ENCODE measurements at places on chromosomes 3 and 15.

DNA sequence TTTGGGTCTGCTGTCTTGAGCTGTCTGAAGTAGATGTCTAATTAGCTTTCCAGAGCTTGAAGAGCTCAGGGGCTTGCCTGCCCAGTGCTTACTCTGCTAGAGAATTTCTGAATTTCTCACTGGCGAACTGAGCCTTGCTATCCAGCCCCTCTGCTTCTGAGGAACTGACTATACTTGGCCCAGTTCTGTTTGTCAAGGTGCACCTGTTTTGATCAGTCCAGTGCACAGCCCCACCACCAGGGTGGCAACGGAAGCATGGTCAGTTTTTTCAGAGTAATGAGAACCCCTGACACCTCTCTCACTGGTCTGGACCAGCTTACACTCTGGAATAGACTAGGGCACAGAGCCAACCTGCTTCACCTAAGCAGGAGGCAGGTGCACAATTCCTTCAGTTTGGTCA, 25.2 kb downstream of the ITGB5 start:
- DNase-seq: no peak

GRCh38 chr3:47121409-47121808, 42.5 kb downstream of the SETD2 start:
- no peak for DNase-seq

GRCh38 chr3:165874663-165875489, 37.7 kb upstream of the BCHE start:
- DNase-seq: no peak

DNA sequence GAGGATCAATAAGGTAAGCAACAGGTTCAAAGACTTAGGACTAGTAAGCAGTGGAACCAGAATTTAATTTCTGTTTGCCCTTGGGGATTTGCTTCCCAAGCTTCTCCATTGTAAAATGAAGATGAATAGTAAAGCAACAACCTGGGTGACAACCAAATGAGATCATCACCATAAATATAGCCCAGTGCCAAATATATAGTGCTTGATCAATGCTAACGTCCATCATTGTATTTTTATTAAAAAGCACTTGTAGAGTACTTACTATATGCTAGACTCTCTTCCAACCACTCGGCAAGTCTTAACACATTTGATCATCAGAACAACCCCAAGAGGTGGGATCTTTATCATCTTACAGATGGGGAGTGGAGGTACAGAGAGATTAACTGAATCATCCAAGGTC, 51.5 kb upstream of the NMNAT3 start:
- no peak for DNase-seq

- DNase-seq: no peak
Observed at GRCh38 chr3:151576511-151577137, 115.8 kb upstream of the IGSF10 start.

DNA sequence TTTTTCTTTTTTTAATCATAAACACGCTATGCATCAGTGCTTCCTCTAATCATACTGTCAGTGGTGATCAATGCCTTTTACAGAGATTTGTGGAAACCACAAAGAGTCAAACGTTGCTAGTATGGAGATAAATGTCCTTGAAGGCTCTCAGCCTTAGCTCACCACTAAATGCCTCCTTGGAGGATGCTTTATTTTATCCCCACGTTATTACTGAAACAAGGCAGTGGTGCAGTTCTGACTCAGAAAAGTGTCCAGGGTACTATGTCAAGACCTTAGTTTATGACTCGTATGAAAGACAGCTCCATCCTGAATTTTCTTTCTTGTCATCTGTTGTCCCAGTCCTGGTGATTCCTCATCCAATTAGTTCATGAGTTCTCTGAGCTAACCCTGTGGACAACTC, 1146.7 kb downstream of the IGSF11 start:
- no peak for DNase-seq

DNA sequence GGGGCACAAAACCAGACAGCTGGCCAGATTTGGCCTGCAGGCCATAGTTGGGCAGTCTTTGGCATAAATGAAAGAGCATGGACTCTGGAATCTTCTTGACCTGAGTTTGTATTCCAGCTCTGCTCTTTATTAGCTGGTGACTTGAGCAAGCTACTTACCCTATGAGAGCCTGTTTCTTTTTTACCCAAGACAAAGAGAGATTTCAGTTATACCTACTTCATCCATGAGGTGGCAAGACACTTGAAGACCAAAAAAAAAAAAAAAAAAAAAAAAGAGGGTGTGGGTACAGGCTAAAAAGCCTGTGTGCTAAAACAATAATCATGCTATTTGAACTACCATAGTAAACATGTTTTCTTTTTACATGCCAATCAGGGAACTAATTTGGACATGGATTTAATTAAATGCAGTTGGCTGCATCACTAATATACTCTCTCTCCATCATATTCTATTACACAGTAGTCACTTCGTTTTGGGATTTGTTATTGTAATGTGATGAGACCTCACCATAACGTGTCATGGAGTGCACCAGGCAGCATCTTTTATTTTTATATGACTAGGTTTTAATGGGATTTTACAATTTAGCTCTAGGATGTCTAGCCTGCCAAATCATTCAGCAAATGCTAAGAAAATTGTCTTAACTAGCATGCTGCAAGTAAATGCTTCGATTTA, 109.2 kb upstream of the FHIT start:
- no peak for DNase-seq

DNA sequence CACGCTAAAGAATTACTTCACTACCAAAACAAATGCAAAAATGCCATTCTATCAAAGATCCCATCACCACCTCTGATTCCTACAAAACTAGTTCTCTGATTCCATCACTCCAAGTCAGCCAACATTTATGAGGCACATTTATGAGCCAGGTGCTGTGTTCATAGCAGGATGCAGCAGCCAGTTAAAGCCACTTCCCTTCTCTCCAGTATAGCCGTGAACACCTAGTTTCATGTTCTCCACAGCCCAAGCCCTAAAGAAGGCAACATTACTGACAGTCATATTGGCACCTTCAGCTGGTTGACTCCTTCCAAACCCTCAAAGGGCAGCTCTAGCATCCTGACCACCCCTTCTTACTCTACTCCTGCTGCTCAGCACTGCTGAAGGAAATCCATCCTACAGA, 36.4 kb downstream of the RYK start:
- no peak for DNase-seq

- DNase-seq: peak; percentile 9
Observed at GRCh38 chr3:112437146-112438022, 61.9 kb downstream of the BTLA start.

DNA sequence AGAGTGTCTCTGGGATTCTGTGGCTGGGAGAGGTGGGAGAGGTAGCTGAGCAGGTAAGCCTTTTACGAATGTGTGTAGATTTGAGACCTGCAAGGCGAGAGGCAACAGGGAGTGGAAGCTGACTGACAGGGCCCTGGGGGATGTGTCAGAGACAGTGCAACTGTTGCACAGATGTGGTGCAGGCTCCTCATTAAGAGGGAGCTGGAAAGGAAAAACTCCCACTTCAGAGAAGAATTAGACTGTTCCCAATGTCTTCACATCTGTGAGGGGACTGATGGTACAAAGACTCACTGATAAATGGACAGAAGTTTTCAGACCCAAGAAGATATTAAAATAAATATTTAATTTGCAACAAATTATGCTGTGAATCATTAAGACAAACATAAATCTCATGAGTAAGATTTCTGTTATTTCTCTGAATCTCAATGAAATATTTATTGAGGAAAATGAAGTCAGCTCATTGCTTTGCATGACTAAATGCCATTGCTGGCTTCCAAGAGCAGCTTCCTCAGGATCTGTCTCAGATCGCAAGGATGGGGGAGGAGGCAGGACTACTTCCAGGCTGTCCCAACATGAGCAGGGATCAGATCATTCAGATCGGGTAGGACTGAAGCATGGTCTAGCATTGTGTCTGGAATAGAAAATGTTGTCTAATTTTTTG, 127.3 kb upstream of the ROPN1 start:
- no peak for DNase-seq

GRCh38 chr3:88031642-88032077, 27.1 kb downstream of the CGGBP1 start:
- DNase-seq: peak; percentile 47

- DNase-seq: no peak
Observed at GRCh38 chr15:31316135-31316795, 10.4 kb upstream of the KLF13 start.

- no peak for DNase-seq
Observed at GRCh38 chr15:68571582-68571981, 7.2 kb upstream of the CORO2B start.

DNA sequence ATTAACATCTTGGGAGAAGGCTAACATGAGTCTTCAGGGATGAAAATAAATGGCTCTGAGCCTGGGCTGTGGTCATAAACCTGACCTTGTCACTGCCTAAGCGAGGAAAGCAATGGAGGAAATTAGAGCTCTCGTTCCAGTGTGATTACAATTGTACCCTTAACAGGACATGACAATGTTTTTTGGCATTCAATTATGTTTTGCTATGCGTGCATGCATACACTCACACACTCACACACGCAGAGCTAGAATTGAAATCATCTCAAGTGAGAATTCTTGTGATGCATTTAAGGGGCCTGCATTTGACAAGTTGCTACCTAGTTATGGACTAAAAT, 24.1 kb downstream of the ZNF80 start:
- DNase-seq: no peak

DNA sequence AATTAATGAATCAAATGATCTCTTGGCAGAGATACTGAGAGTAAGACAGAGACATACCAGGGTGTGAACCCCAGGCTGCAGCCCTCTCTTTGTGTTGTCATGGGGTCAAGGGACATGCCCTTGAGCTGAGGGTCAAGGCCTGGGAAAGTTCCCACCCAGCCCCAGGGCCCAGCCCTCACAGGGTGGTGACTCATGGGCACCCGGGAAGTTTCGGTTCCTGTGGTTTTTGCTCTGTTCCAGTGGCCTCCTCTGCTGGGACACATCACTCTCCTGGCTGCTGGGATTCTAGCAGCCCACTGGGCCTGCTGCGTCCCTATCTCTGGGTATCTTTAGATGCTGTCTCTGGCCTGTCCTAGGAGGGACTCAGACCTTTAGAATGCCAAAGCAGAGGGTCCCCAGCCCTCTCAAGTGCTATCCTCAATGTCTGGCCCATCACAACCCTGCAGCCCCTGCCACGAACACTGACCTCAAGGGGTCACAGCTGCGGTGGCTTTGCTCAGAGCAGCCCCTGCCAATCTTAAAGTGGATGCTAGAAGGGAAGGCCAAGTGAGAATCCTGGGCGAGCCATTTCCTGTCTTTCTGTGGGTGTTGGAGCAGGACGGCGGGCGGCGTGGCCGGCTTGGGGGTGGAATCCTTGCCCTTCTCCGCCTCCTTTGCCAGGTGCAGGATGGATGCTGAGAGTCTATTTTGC, 148.4 kb upstream of the TLE3 start:
- no peak for DNase-seq

DNA sequence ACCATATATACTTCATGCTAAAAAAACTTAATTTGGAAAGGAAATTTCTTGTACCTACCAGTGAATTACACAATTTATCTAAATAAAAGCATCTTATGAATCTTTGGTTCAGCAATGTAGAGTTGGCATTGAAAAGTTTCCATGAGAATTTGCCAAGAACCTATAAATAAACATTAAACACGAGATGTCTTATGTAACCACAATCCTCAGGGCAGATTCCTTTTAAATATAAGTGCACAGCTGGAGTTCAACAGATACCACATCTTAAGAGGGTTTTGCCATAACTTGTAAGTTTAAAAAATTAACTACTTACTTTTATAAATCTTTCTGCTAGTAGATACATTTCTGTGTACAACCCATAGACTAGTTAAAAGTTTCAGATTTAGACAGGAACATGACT, 499.3 kb upstream of the ARRDC4 start:
- no peak for DNase-seq

Measured in DND-41 (cell line).